HEK293T (cell line): ENCODE measurements at places on chromosomes 3 and 15.
A peak's percentile ranks its signal among the peaks of the same experiment; 100 is the strongest.

GRCh38 chr3:177426106-177426877 lies 229.0 kb upstream of the TBL1XR1 start:
- no peak for DNase-seq

DNA sequence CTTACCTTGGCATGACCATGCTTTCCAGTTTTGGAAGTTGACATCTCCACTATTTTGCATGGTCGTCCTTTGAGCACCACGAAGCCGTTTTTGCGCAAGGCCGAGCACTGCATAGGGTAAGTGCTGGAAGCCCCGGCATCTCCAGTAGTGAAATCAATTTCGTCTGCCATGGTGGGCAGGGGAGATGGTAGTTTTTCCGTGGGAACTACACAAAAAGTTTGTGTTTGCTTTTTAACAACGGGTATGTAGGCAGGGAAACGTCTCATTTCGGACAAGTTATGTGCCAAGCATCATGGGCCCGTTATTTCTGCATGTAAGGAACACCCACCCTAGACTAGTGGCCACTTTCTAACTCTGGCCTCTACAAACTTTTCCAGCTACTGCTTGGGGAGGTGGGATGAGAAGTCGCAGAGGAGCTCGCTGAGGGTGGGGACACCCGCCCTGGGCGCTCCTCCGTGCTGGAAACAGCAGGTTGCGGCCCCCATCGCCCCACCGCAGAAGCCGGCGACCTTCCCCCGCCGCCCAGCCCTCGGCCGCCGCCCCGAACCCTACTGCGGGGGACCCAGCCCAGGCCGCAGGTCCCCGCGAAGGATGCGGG lies 701 bp downstream of the EIF5A2 start:
- DNase-seq = peak; percentile 24

GRCh38 chr15:76127880-76128279 lies 68.1 kb downstream of the TMEM266 start:
- DNase-seq = no peak

DNA sequence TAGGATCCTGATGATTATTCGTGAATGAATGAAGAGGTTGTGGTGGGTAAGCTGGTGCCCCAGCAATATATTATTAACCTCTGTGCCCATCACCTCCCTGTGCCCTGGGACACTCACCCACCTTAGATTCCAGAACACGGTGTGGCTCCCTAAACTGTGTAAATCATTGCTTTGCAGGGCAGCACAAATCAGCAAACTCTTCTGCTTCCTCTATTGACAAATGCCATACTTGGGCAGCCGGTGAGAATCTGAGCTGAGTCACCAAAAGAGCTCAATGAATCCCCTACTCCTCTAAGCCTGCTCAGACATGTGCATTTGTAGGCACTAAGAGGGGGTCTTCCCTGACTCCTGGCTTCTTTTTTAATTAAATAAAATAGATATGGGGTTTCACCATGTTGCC lies 15.7 kb downstream of the UQCC5 start:
- DNase-seq = no peak

DNA sequence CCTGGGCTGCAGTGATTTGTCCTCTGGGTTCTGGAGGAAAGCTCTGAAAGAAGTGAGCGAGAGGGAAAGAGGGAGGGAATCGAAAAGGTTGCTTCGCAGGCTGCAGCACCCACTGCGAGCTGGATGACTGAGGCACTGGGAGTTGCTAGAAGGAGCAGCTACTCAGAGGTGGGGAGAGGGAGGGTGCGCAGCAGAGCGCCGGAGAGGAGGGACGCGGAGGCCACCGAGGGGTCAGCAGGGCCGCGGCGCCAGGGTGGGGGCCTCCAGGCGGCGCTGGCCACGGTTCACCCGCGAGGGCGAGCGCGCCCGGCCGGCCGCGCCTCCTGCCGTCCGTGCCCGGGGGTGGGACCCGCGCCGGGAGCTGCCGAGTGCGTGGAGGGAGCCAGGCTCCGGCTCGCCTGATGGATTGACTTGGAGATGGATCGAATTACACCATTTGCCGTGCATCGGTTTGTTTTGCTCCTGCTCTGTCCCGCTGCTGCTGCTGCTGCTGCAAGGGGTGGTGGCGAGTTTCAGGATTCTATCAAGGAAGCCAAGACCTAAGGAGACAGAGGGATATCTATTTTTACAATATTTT lies at the start of gene SEMA6D:
TSS of gene SEMA6D (plus strand) at position 470 of the 577 bp plus-strand sequence. CDS start 42,294 bp downstream, outside the sequence.
- DNase-seq = peak; percentile 66

DNA sequence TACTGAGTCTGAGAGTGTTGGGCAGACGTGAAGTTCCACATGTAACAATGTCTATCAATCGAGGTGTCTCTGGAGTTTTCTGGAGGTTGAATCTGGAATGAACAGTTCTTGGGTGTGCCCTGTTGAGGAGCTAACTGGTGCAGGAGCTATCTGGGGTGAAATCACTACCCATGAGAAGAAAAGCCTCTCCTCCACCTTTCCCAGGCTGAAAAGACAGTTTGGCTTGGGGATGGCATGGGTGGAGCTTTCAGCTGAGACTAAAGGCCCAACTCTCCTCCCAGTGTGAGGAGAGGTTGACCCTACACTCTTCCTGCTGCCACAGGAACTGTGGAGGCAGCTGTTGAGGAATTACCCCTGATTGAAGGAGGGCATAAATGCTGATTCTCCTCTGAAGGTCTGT lies 54.4 kb upstream of the LRRFIP2 start:
- DNase-seq = no peak

DNA sequence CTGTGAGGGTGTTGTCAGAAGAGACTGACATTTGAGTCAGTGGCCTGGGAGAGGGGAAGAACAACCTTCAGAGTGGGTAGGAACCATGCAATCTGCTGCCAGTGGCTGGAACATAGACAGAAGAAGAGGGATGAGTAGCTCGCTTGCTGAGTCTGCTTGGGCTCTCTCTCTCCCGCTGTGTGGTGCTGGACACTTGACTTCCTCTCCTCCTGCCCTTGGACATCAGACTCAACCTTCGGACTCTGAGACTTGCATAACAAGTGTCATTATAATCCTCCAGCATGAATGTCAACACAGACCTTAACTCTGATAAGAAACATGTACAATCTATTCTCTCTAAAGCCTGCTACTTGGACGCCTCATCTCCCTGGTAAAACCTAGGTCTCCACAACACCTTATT lies 5.9 kb upstream of the NMD3 start:
- DNase-seq = no peak

GRCh38 chr3:194640829-194641228 lies 7.6 kb upstream of the TMEM44 start:
- DNase-seq = no peak

- DNase-seq = no peak
These were observed 85.4 kb downstream of the HES1 start for GRCh38 chr3:194221336-194221735.

DNA sequence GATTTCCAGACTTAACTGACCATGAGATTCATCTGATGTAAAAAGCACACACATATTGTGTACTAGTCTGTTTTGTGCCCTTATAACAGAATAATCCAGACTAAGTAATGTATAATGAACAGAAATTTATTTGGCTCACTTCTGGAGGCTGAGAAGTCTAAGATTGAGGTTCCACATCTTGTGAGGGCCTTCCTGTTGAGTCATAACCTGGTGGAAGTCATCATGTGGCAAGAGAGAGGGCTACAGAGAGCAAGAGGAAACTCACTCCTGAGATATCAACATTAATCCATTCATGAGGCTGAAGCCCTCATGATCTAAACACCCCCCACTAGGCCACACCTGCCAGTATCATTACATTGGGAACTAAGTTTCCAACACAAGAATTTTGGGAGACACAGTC lies 977.6 kb downstream of the MCTP2 start:
- no peak for DNase-seq

DNA sequence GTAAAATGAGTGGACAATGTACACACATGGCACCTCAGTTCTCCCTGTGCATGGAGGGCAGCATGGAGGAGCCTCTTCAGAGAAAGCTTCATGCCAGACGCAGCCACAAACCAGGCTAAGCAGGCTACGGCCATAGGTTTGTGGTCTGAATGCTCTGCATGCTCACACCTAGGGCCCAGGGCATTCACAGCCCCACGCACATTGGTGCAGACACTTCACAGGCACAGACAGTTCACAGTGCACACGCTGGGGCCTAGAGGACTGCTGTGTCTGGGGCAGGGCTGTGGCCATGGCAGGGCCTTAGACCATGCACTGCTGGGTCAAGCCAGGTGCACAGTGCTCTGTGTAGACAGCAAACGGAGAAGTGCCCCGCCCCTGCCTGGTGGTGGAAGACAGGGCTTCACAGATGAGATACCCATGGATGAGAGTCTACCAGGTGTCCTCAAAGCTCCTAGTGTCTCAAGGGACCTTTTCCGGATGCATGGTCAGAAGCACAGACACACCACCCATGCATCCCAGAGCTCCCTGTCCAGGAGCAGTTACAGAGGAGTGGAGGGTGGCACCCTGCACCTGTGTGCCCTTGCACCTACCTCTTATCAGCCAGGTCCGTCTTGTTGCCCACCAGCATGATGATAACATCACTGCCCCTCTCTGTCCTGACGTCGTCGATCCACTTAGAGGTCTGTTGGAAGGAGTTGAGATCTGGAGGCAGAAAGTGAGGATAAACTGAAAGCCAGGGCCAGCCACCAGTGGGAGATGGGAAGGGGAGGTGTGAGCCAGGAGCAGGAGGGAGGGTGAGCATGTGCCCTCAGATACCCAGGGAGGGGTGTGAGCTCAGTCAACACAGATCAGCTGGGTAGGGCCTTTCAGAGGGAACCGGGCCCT lies 33.5 kb downstream of the SRPRB start:
- DNase-seq = no peak

GRCh38 chr3:149448331-149448831 lies 26.1 kb upstream of the TM4SF4 start:
- no peak for DNase-seq

DNA sequence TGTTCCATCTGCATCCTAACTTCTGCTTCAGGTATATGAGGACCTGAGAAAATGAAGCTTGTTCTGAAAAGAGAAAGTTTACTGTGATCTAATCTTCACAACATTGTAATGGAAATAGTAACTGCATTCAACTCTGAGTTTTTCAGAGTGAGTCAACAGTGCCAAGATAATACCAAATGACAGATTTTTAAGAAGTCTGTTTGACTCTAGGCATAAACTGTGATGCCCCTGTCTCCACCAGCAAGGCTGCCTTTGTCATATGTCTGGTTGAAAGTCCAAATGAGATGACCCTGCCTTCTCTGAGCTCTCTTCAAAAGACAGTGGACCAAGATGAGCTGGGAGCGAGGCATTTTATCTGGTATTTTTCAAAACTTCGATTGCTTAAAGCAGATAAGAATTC lies 44.8 kb upstream of the B3GNT5 start:
- no peak for DNase-seq

DNA sequence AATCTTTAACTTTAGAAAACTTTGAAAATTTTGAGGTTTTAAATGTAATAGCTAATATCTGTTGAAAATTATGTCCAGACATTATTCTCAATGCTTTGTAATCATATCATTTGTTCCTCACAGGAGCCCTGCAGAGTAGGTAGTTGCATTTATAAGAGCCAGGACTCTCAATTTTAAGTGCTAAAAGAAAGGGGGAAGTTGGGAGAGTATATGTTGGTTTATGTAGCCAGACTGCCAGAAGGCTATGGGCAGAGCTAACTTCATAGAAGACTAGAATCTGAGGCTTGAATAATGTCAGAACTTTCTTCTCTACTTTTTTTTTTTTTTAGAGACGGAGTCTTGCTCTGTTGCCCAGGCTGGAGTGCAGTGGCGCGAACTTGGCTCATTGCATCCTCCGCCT lies 9.1 kb downstream of the VPS8 start:
- DNase-seq = no peak

DNA sequence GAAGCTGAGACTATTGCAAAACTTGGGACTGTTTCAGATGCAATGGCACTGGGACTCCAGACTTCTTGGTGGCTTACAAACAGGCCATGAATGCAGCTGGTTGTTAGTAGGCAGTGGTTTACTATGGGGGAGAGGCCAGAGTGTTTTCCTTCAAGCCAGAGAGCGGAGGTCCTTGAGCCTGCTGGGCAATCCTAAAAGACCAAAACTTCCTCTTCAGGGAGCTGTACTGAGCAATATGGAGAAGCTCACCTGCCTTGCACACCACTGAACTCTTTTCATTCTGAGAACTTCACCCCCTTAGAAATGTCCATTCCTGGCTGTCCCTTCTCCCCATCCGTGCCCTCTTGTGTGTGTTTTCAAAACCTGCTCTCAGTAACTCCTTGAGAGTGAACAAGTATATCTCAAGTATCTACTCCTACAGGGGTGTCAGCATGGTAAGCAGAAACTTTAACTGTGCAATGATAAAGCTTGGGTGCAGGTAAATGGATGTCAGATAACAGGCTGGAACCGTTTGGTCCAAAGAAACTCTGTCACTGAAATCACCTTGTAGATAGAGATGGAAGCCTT lies 213.9 kb downstream of the CLSTN2 start:
- DNase-seq = no peak

DNA sequence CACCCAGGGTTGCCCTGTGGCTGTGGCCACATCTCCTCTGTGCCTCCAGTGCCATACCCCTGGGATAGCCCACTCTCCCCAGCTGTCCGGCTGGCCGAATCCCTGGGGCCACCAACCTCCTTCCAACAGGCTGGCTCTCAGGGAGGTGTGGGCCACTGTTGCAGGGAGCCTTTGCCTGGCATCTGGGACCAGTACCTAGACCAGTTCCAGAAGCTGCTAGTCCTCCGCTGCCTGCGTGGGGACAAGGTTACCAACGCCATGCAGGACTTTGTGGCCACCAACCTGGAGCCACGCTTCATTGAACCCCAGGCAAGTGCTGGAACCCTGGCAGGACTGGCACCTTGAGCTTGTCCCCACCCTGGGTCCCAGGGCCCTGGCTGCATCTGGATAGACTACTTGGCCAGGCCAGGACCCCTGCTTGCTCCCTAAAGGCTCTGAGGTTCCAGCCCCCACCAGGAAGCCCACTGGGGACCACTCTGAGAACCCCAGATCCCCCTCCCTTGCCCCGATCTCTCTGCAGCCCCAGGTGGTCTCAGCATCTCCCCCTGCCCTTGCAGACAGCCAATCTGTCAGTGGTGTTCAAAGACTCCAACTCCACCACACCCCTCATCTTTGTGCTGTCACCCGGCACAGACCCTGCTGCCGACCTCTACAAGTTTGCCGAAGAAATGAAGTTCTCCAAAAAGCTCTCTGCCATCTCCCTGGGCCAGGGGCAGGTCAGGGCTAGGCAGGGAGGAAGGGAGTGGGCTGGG lies 50.0 kb downstream of the SEMA3G start:
- no peak for DNase-seq
